ENCODE measurements at places on chromosomes 11 and 22. TPM values are rescaled to one million over a fixed set of nuclear protein-coding genes. Genes with fewer than 3 reads are reported as not detected.

DNA sequence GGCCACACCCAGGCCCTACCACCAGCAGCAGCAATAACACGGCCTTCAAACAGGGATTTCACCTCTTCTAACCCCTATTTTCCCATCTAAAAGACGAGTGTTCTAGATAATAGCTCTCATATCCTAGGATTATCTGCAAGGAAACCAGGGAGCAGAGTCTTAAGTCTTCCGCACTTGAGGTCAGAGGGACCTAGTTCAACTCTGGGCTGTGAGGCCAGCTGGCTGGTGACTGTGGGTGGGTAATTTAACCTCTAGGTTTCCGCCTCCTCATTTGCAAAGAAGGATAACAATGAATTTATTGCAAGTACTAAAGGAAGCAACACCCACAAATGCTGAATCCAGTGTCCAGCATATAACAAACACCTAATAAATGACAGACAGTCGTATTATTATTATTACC is 70.1 kb downstream of the LARGE1 start:
- no peak for DNase-seq
- peaks cover 25% of the 10 kb centered on the region for H3K4me1 ChIP-seq
- peaks cover 1% of the 10 kb centered on the region for H3K27me3 ChIP-seq
- H3K27ac ChIP-seq, result no peak overlapping the region

Gene SMIM35
- not detected for total RNA-seq

Gene RABL2B
- 31.1 TPM for total RNA-seq

- peaks cover 2% of the 10 kb centered on the region for H3K27me3 ChIP-seq
- no peak overlapping the region for H3K27ac ChIP-seq
- no peaks in the 10 kb centered on the region for H3K4me1 ChIP-seq
- no peaks in the 10 kb centered on the region for H3K36me3 ChIP-seq
Measured at GRCh38 chr11:41720761-41721160, 261.3 kb upstream of the LRRC4C start.

GRCh38 chr22:30158744-30159500 is 78.7 kb downstream of the HORMAD2 start:
- H3K36me3 ChIP-seq, result no peaks in the 10 kb centered on the region
- no peak overlapping the region for H3K27ac ChIP-seq
- no peak for DNase-seq
- H3K4me3 ChIP-seq, result no peak overlapping the region
- H3K27me3 ChIP-seq, result no peaks in the 10 kb centered on the region

Gene ANKRD49
- total RNA-seq, result 8.1 TPM

GRCh38 chr11:73308003-73308960 is at the start of gene ARHGEF17:
ARHGEF17 (plus strand) TSS chr11:73308276; CDS start chr11:73308639, 363 bp downstream.
- peaks cover 12% of the 10 kb centered on the region for H3K27me3 ChIP-seq
- peak within 1 kb of the TSS; percentile 92 for H3K4me3 ChIP-seq
- peak; percentile 69 for DNase-seq
- peaks cover 29% of the 10 kb centered on the region for H3K4me1 ChIP-seq
- H3K27ac ChIP-seq, result peak within 1 kb of the TSS; percentile 96

- no peak overlapping the region for H3K4me3 ChIP-seq
- H3K27me3 ChIP-seq, result peaks cover 9% of the 10 kb centered on the region
- H3K27ac ChIP-seq, result no peak overlapping the region
- no peaks in the 10 kb centered on the region for H3K36me3 ChIP-seq
Measured at GRCh38 chr22:38429499-38430068, 25.4 kb downstream of the KCNJ4 start.
